ENCODE measurements at places on chromosomes 6 and 20.

GRCh38 chr20:46151936-46152335, 33.8 kb downstream of the CD40 start:
- no peak for DNase-seq

GRCh38 chr6:1695546-1696462, 86.1 kb downstream of the FOXC1 start:
- DNase-seq, result no peak

DNA sequence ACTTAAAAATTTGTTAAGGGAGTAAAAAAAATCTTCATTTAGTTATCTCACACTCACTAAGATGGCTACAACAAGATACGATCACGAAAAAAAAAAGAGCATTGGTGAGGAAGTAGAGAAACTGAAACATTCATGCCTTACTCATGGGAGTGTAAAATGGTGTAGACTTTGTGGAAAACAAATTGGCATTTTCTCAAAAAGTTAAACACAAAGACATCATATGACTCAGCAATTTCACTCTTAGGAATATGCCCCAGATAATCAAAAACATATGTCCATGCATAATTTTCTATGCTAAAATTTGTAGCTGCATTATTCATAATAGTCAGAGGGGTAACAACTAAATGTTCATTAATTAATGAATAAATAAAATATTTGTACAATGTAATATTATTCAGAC, 120.9 kb upstream of the IRAK1BP1 start:
- DNase-seq, result no peak

GRCh38 chr6:139369568-139370282, 4.7 kb downstream of the CITED2 start:
- DNase-seq, result no peak

GRCh38 chr6:1630771-1631217, 21.1 kb downstream of the FOXC1 start:
- peak; percentile 67 for DNase-seq

GRCh38 chr6:88881451-88881850, 82.0 kb downstream of the RNGTT start:
- no peak for DNase-seq

DNA sequence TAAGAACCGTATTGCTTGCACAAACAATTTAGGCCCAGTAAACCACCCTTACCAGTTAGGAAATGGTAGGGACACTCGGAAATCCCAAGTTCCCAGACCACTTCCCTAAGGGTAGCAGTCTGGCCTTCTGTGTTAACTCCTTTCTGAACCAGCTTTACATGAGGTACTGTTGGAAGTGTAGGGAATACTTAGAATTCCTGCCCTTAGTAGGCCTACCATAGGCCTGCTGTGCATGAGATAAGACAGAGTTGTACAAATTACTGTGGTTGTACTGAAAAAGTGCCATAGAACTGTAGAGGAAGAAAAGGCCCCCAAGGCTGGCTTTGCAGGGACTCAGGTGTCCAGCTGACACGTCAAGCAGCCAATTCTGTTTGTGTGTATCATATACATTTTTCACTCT, 11.1 kb downstream of the RPRD1B start:
- no peak for DNase-seq

DNA sequence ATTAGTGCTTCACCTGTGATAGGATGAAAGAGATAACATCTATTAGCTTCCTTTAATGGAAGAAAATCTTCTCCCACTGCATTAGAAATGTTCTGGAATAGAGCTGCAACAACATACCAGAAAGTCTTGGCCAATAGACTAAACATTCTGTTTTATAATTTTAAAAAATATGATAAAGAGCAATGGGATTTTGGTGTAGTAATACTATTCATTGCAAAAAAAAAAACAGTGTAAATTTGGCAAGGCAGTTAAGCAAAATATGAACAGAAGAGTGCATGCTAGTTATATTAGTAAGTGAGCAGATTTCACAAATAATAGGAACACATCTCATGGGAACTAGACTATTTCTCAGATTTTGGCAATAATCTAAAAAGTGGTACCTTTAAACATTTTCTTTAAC, 43.3 kb downstream of the SOX4 start:
- DNase-seq, result no peak

- no peak for DNase-seq
These were observed 19.0 kb downstream of the RNF24 start for GRCh38 chr20:3996399-3996798.

DNA sequence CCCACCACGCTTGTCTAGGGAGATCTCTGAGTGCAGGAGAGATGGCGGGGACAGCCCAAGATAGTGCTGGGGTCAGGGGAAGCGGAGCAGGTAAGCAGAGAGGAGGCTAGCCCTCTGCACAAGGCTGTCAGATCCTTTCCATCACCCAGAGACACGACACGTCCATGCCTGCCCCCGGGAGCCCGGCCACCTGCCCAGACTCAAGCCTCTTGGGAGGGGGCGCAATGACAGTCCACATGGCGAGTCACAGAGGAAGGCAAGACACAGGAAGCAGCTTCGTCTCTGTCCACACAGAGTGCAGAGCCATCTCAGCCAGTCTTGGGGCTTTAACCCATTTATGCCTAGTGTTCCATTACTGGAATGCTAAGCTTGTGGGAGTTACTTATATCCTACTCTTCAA, 78.4 kb downstream of the PREX1 start:
- no peak for DNase-seq
